ENCODE measurements at places on chromosomes 7 and 10. TPM values are rescaled to one million over a fixed set of nuclear protein-coding genes. Genes with fewer than 3 reads are reported as not detected.

MEOX2 gene
- total RNA-seq = 4.5 TPM

TMEM236 gene
- total RNA-seq = 0.29 TPM

C10orf105 gene
- not detected for total RNA-seq

GPR15LG gene
- not detected for total RNA-seq

IGF2BP3 gene
- total RNA-seq = 5.0 TPM

KNDC1 gene
- 2.9 TPM for total RNA-seq

AASS gene
- 39.5 TPM for total RNA-seq

EMX2 gene
- not detected for total RNA-seq

ERV3-1 gene
- 19.5 TPM for total RNA-seq

HMX3 gene
- not detected for total RNA-seq

All from thyroid gland (tissue), 4 donors.